ENCODE measurements at places on chromosomes 4 and X.

DNA sequence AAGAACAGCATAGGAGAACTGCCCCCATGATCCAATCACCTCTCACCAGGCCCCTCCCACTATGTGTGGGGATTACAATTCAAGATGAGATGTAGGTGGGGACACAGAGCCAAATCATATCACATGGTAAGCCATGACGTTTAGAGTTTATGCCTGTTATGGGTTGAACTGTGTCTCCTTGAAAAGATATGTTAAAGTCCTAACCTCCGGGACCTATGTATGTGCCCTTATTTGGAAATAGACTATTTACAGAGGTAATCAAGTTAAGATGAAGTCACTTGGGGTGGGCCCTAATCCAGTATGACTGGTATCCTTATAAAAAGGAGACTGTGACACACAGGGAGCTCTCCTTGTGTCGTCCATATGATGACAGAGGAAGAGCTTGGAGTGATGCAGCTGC is 25.2 kb upstream of the SLC2A9 start:
- DNase-seq = no peak

DNA sequence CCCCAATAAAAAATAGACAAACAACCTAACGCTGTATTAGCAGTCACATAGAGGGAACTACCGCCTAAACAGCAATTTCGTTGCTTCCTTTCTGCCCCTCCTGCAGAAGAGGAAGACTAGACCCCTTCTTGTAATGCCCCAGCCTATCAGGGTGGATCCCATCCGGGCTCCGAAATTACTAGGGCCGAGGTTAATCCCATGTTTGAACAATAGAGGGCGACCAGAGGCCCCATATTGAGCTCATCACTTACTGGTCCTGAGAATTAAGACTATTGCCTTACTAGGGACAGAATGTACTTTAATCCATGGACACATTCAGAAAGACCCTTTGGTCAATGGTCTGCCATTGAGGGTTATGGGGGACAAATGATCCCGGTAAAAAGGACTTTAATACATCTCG is 11.8 kb upstream of the ZNF630 start:
- DNase-seq = no peak

DNA sequence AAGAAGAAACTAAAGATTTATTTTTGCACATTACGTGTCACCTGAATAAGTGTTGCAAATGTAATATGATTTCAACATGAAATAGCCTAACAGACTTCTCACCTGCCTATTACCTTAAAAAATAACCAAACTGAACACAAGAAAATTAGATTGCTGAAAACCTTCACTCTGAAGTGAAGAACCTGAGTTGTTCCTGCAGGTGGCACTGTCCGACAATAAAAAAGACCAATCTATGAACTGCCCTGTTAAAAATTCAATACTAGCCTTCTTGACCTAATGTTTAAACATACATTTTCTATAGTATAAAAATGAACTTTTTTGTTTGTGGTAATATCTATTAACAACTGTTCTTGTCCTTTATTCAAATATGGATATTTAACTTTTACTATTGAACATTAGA is 69.2 kb upstream of the PNPLA4 start:
- peak; percentile 4 for DNase-seq

DNA sequence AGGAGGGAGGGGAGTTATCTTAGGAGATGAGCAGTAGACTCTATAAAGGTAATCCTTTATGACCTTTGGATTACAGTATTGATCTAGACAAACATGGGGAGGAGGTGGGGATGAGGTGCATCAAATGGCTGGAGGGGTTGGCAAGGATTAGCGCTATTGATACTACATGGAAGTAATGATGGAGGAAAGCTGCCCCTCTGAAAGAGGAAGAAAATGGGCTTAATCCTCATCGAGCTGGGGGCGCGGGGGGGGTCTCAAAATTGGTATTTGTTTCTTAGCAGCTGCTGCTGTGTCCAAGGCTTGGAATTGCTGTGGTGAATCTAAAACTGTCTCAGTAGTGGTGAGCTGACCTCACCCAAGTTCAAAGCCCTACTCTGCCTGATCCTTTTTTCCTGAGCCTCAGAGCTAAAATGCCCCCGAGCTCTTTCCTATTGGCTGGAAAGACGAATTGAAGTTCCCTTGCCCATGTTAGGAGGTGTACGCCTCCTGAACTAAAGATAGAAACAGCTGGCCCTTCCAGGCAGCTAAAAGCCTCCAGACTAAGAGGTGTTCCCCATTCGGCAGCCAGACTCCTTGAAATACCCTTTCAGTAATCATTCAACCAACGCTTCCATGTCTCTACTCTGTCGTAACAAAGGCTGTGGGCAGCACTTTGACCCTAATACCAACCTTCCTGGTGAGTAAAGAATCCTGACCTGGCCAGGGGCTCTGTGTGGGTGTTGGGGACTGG is at the start of gene ITGB1BP2:
TSS of gene ITGB1BP2 (plus strand) at position 556 of the 730 bp plus-strand sequence. CDS start at position 613, 57 bp downstream.
- no peak for DNase-seq

GRCh38 chr4:56215901-56216300 is 171.4 kb downstream of the AASDH start:
- DNase-seq = no peak

GRCh38 chr4:106385853-106386393 is 17.3 kb upstream of the GIMD1 start:
- DNase-seq = no peak

DNA sequence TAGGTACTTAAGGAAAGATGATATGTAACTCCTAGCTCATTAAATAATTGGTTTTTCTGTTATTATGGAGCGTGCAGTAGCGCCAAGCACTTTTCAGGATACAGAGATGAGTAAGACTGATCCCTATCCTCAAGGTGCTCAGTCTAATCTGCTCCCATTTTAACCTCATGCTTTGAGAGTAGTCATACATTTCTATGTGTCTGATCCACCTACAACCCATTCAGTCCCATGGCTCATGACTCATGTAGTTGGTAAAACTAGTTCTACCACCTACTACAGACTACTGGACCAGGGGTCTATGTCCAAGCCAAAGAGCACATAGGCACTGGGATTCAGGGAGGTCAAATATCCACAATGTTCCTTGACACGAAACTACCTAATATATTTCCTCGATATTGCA is 60.8 kb downstream of the TMEM154 start:
- DNase-seq = no peak

DNA sequence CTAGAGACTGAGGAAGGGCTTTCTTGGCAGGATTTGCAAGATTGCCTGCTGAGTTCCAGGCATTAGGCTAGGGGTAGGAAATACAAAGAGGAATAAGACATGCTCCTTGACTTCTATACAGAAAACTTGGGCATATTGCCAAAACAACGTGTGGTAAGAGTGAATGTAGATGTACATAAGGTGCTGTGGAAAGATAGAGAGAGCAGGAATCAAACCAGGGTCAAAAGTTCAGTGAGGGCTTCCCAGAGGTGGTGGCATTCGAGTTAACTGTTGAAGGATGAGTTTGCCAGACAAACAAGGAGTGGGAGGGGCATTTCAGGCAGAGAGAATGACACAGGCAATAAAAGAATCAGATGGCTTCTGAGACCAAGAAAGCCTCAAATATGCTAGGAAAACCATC is 187.9 kb downstream of the KDR start:
- no peak for DNase-seq

Measured in activated gamma-delta T cell treated with anti-CD3 and anti-CD28 coated beads, Interleukin-2, amount 50 U/mL, for 16 hours (primary cell).